ENCODE measurements at places on chromosomes 11 and 22.

DNA sequence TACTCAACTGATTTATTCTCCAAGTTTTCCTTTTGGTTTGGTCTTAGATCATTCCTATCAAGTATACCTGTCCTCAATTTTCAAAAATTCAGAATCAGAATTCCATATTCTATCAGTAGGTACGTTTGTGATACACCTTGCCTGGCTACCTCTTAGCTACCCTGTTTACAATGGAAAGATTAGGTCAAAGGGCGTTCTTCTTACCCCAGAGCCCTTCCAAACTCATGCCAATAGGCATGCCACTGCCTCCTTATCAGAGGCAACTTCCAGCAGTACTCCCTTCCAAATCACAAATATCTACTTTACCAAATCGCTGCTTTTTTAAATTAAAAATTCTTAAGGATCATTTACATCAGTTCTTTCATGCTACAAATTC, 1.0 kb downstream of the PATL1 start:
- no peak for DNase-seq

DNA sequence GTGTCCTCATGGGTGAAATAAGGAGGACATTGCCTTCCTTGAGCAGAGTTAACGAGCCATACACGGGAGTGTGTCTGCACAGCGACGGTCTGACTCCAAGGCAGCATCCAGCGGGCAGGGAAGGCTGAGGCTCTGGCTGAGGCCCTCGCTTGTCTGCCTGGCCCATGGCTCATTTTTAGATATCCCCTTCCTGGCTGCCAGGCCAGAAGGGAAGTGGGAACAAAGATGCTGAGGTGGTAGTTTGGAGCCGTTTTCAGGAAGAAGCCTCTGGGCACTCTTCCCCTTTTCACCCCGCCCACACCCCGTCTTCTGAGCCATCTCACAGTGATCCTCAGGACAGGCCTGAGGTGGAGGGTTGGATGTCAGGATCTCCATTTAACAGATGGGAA, 3.0 kb upstream of the SLCO2B1 start:
- no peak for DNase-seq

- no peak for DNase-seq
Measured at GRCh38 chr11:118623269-118623655, 15.8 kb downstream of the PHLDB1 start.

- no peak for DNase-seq
Measured at GRCh38 chr22:28296452-28296851, 377.4 kb upstream of the PITPNB start.

- DNase-seq = no peak
Measured at GRCh38 chr11:130625578-130626306, 177.3 kb downstream of the ADAMTS15 start.

GRCh38 chr11:126772267-126772666, 228.3 kb downstream of the KIRREL3 start:
- no peak for DNase-seq

DNA sequence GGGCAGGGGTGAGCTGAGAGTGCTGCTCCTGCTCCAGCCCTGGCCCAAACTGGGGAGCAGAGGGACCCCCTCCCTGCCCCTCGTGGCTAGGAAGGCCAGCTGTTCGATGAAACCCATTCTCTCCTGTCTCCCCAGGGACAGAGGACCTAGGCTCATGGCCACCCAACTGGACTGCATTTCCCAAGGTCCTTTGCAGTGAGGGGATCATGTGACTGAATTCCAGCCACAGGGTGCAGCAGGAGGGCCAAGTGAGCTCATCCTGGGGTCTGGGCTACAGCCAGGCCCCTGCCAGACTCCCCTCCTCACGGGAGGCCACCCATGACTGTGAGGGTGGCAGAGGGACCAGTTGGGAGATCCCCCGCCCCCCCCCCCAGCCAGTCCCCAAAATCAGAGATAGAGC, 777.6 kb downstream of the TBC1D22A start:
- no peak for DNase-seq

GRCh38 chr11:131422029-131422428, 51.6 kb downstream of the NTM start:
- no peak for DNase-seq

DNA sequence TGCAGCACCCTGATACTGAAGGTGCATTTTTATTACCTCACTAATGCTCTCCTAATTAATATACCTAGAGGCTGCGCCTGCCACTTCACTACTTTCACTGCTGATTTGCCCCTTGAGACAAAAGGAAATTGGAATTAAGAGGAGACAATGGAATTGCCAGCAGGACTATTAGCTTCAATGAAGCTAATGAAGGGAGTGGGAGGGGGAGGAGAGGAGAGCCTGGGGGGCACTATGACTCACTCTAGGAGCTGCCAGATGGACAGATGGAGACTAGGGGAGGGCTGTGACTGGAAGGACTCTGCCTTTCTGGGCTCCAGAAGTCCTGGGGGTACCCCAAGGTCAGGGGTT, 102.8 kb upstream of the DRD2 start:
- no peak for DNase-seq

- DNase-seq = no peak
Measured at GRCh38 chr22:39558254-39558727, 12.3 kb upstream of the CACNA1I start.

DNA sequence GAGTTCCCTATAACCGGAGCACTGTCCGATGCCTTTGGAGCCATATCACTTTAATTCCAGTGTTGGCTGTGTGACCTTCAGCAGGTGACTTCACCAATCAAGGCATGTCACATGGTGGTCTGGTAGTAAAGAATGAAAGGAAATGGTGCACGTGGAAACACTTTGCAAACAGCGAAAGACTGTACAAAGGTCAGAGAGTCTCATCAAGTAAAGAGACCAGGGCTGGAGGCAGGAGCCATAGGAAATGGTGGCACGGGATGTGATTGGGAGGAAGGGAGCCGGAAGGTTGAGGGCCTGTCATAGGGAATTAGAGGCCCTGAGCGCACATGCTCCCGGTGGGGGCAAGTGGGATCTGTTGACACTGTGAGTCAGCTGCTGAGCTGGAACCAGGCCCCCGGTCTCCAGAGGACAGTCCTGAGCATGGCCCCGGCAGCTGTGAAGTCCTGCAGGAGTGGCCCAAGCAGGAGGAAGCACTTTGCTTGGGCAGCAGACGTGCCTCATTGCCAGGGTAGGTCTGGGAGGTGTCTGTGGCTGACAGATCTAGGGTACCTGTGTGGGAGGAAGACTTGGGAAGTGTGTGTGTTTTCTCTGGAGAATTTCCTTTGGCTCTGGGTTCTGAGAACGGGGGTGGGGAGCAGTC, 2.0 kb downstream of the DAGLA start:
- DNase-seq = no peak

DNA sequence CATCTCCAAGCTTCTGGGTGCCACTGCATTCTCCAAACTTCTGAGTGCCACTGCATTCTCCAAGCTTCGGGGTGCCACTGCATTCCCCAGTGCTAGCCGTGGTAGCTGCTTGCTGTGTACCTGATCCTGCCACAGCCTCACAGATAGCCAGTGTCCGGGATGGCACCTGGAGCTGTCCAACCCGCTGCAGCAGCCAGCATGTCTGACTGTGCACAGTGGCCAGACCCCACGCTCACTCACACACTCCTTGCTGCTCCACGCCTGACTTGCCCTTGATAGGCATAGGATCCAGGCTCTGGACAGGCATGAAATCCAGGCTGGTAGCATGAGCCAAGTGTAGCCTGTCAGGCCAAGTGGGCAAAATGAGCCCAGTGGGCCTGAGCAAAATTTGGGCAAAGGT, 465.0 kb downstream of the GUCY1A2 start:
- DNase-seq = no peak

GRCh38 chr11:32435511-32435941, at the start of gene WT1:
TSS of gene WT1 (minus strand) at chr11:32435539.
- DNase-seq = no peak

DNA sequence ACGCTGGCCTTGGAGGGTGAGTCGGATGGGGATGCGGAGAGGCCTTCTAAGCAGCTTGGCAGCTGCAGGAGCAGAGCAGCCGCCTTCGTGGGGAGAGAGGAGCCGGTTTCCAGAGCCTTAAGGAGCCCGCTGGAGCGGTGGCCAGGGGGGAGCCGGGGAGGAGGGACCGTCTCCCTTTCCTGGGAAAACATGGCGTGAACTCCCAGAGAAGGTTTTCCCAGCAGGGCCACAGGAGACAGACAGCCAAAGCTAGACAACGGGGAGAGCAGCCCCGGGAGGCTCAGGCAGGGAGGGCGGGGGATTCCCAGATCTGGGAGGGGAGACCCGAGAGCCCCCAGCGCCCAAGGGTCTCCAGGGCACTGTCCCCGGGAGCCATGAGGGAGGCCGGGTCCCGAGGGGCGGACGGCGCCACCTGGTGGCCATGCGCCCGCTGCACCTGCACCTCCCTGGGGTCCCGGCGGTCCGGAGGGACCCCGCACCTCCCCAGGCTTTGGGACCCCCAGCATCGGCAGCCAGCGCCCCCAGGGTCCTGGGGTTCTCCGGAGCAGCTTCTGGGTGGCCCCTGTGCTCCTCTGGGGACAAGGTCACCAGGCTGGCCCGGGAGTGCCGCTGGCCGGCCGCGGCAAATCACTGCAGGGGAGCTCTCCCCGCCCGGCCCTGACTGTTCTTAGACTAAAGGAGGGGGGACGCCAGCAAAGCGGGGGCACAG, 2.4 kb upstream of the SYT8 start:
- DNase-seq = peak; percentile 54

DNA sequence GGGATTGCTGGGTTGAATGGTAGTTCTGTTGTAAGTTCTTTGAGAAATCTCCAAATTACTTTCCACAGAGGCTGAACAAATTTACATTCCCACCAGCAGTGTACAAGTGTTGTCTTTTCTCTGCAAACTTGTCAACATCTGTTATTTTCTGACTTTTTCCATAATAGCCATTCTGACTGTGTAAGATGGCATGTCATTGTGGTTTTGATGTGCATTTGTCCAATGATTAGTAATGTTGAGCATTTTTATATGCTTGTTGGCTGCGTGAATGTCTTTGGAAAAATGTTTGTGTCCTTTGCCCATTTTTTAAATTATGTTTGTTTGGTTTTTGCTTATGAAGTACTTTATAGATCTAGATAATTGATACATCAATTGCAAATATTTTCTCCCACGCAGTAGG, 1025.0 kb downstream of the JRKL start:
- DNase-seq = no peak

GRCh38 chr11:130858215-130858614, 58.1 kb downstream of the SNX19 start:
- no peak for DNase-seq

- no peak for DNase-seq
Measured at GRCh38 chr11:111370902-111371578, 8.0 kb downstream of the POU2AF1 start.

DNA sequence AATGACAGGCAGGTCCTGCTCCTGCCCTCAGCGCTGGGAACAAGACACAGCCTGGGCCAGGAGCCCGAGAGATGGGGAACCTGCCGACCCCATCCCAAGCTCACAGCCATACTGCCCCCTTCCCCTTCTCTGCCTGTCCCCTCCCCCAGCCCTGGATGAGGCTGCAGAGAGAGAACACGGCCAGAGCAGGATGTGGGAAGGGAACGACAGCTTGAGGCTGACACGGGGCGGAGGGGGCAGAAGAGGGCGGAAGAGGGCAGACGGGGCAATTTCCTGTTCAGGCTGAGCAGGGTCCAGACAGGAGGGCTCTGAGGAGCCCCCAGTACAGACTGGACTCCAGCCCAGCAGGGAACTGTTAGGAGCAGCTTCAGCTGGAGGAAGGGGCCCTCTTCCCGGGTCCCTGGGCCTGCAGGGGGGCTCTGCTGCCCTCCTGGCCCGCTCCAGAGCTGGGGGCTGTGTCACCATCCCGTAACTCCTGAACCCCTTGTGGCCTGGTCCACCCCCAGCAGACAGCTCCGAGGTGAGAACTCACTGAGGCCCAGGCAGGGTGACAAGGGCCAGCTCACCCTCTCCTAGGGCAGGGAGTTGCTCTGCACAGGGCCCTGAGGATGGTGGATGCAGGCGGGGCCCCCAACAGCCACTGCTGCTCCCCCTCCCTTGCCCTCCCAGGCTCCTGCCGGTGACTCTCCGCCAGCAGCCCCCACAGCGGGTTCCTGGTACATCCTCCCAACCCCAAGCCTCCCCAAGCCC, 5.7 kb downstream of the CTSD start:
- DNase-seq = no peak

DNA sequence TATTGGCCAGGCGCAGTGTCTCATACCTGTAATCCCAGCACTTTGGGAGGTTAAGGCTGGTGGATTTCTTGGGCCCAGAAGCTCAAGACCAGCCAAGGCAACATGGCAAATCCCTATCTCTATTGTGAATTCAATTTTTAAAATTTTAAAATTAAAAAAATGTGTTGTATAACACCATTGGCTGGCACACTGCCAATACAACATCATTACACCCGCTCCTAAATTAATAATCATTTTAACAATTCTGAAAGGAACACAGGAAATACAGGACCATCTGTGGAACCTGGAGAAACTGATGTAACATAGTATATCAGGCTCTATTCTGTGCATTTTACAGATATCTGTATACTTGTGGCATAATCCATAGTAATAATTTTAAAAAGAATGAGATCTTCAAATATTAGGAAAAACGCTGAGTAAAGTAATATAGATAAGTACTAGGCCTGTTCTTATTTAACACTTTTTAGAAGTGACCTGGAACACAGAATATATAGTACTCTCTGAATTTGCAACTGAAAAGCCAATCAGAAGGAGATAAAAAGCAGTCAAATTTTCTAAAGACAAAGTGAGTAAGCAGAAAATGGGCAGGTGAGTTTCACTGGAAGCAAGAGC, 124.3 kb downstream of the APOL5 start:
- DNase-seq = no peak

GRCh38 chr11:64533501-64533900, 57.5 kb upstream of the SLC22A12 start:
- no peak for DNase-seq

DNA sequence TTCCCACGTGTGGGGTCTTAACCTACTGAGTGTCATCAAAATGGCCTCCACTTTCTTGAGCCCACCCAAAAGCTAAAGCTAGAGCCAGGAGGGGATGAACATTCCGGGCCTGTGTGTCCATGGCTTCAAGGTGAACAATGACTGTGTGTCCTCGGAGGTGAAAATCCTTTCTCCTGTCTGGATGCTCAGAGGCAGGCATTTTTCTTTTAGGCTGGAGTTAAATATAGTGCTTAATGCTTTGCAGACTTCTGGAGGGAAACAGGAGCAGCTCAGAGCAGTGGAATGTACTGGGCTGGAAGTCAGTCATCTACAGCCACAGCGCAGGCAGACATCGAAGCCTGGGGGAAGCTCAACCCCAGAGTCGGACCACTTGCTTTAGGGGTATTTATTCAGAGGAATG, 68.6 kb upstream of the TMEM45B start:
- no peak for DNase-seq

GRCh38 chr11:16897470-16898061, 116.6 kb downstream of the PLEKHA7 start:
- DNase-seq = no peak

- no peak for DNase-seq
Measured at GRCh38 chr11:92225568-92226330, 1.1 kb downstream of the FAT3 start.

GRCh38 chr11:131279654-131280384, 90.6 kb upstream of the NTM start:
- DNase-seq = no peak

DNA sequence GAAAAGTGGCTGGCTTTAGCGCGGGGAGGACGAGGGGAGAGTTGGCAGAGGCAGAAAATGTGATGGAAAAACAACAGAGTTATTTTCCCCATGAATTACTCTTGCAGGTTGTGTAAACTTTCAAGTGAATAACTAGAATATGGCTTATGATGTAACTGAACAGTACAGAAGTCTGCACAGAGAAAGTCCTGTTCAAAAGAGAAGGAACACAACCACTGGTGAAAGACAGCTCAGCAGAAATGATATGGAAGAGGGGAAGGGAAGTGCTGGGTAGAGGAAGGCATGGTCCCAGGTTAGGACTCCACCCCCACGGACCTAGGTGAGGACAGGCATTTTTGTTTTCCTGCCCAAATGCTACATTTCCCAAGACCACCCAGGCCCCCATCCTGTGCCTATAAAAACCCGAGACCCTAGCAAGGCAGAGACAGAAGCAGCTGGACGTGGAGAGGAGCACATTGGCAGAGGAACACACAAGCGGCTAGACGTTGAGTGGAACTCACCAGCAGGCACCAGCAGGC, 77.7 kb downstream of the MAML2 start:
- DNase-seq = no peak
